A172 (cell line): ENCODE measurements at places on chromosomes 6 and 20.
A peak's percentile ranks its signal among the peaks of the same experiment; 100 is the strongest.

DNA sequence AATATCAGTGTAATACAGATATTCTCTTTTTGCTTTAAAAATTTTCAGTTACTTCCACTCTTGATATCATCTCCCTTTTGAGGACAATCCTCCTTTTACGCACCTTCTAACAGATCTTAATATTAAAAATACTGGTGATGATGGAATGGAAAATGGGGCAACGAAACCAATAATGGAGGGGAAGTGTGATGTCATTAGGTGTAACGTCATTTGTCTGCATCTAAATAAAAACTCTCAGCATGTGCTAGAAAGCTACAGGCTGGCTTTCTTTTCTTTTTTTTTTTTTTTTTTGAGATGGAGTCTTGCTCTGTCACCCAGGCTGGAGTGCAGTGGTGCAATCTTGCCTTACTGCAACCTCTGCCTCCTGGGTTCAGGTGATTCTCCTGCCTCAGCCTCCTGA lies 66.5 kb downstream of the IYD start:
- no peak for DNase-seq

- DNase-seq: peak; percentile 94
Observed at GRCh38 chr6:20877008-20877937, 343.0 kb downstream of the CDKAL1 start.

- DNase-seq: peak; percentile 50
Observed at GRCh38 chr6:14088600-14089192, 28.9 kb upstream of the CD83 start.

- no peak for DNase-seq
Observed at GRCh38 chr20:35497320-35497719, 32.1 kb downstream of the C20orf173 start.

- no peak for DNase-seq
Observed at GRCh38 chr20:63180569-63181185, 35.3 kb downstream of the YTHDF1 start.

DNA sequence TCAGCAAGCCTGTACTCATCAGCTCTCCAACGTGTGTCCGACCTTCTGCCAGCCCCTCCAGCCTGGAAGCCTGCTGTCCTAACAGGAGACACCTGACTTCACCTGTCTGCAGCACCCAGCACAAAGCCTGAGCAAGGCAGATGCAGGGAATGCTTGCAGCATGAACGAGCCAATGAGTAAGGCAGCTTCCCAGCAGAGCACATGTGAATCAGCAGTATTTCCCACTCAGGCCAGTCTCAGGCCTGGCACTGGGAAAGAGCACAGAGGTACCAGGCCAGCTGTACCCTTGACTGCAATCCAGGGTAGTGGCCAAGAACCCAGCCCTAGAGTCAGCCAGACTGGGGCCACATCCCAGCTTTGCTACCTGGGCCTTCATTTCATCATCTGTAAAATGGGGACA lies 120.8 kb downstream of the MAFB start:
- no peak for DNase-seq

DNA sequence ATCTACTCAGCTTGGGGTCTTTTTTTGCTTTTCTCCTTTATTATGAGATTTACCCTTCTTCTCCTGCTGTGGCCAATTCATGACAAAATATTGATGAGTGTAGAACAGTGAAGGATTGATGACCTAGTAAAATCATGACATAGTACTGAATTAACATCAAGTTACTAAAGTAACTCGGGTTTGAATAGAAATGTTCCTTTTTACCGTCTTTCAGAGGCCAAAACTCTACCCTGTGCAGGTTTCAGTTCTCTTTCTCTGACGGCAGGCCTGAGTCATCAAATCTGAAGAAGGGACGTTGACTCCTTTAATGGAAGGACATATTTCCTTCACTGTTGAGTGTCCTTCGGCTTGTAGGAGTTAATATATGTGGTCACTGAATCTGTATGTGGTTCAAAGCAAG lies 80.7 kb downstream of the RREB1 start:
- no peak for DNase-seq

DNA sequence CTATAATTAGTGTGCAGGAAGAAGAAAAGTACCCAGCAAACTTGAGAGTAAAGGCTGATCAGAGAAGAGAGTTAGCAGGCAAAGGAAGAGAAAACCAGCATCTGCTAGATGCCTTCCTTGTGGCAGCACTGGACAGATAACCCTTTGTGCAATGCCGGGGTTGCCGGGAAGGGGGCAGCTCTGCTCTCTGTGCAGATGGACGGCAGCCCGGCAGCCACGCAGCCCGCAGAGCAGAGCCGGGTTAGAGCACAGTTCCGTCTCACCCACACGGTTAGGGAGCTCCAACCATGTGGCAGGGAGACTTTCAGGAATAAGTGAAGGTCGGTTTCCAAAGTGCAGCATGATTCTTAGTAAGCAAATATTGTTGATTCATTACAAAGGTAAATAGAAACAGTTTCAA lies 80.0 kb upstream of the RPS6KA2 start:
- no peak for DNase-seq

- DNase-seq: peak; percentile 23
Observed at GRCh38 chr6:114735025-114735735, 392.4 kb upstream of the HS3ST5 start.

- DNase-seq: no peak
Observed at GRCh38 chr6:137904822-137905617, 38.0 kb downstream of the TNFAIP3 start.

DNA sequence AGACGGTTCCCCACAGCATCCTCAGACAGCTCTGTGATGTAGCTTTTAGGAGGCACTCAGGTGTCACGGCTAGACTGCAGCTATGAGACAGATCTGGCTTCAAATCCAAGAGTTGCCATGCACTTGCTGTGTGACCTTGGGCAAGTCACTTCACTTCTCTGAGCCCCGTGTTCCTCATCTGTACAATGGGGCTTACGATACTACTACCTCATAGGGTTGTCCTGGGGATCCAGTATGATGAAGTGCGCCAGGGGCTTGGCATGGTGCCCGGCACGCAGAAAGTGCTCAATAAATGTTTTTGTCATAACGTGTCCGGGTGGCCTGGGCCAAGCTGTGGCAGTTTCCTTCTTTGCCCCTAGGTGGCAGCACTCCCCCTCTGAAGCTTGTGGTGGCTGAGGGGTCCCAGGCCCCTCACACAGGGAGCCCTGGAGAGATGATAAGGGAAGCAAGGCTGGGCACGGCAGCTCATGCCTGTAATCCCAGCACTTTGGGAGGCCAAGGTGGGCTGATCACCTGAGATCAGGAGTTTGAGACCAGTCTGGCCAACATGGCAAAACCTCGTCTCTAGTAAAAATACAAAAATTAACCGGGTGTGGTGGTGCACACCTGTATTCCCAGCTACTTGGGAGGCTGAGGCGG lies 19.1 kb upstream of the CHMP4B start:
- peak; percentile 41 for DNase-seq

DNA sequence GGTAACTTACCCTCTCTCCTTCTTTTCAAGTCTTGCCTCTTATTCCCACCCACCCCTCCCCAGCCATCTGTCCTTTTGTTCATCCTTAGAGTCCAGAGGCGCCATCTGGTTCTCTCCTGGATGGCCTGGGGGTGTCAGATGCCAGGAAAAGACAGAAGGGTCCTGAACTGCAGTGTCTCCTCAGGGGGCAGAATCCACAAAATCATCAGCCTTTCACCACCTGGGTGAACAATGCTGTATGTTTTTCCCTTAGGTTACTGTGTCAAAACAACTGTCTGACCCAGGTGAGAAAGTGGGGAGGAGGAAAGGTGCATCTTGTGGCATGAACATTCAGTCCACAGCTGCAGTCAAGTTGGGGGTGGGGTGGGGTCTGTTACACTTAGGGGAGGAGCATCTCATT lies 47.9 kb upstream of the FYN start:
- DNase-seq: no peak

GRCh38 chr6:85015396-85015990 lies 251.1 kb upstream of the TBX18 start:
- peak; percentile 40 for DNase-seq

GRCh38 chr6:23650676-23651075 lies 475.3 kb upstream of the NRSN1 start:
- no peak for DNase-seq
